Thyroid gland (tissue), 4 donors: ENCODE measurements at places on chromosomes 2 and 18. TPM values are rescaled to one million over a fixed set of nuclear protein-coding genes. Genes with fewer than 3 reads are reported as not detected.

The ANKMY1 gene
- 23.1 TPM for total RNA-seq

The PFN4 gene
- total RNA-seq = 2.0 TPM

The IL36RN gene
- total RNA-seq = not detected

The KATNAL2 gene
- 104 TPM for total RNA-seq

GRCh38 chr2:85602476-85603234 lies at the start of gene TMEM150A:
TMEM150A (minus strand) TSS chr2:85602698; CDS start chr2:85601948, 750 bp downstream.
- H3K27ac ChIP-seq = peak within 1 kb of the TSS; percentile 63

DNA sequence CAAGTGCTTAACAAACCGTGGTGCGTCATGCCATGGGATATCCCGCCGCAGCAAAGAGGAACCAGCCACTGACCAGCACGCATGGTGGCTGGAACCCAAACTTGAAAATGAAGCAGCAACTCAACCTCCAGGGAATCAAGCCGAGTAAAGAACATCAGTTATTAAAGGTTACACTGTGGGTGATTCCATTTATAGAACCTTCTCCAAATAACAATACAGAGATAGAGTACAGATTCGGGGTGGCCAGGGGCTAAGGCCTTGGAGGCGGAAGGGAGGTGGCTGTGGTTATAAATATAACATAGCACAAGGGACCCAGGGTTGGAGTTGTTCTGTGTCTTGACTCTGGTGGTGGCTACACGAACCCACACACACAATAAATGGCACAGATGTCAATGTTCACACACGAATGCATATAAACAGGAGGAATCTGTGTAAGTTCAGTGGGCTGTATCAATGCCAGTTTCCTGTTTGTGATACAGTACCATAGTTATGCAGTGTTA lies 123.1 kb downstream of the EIPR1 start:
- peaks cover 11% of the 10 kb centered on the region for H3K4me1 ChIP-seq
- DNase-seq = no peak
- no peak overlapping the region for H3K4me3 ChIP-seq
- H3K27me3 ChIP-seq = no peaks in the 10 kb centered on the region
- H3K36me3 ChIP-seq = no peaks in the 10 kb centered on the region

GRCh38 chr2:226334981-226335720 lies 464.5 kb downstream of the IRS1 start:
- DNase-seq = no peak
- no peaks in the 10 kb centered on the region for H3K4me1 ChIP-seq
- H3K4me3 ChIP-seq = no peak overlapping the region
- no peaks in the 10 kb centered on the region for H3K27me3 ChIP-seq
- H3K27ac ChIP-seq = no peak overlapping the region

- H3K27ac ChIP-seq = no peak overlapping the region
- H3K36me3 ChIP-seq = no peaks in the 10 kb centered on the region
- no peak for DNase-seq
- peaks cover 2% of the 10 kb centered on the region for H3K4me1 ChIP-seq
- H3K4me3 ChIP-seq = no peak overlapping the region
- no peaks in the 10 kb centered on the region for H3K27me3 ChIP-seq
Observed at GRCh38 chr2:174044556-174044955, 79.4 kb upstream of the SP3 start.
